Stimulated activated naive B cell treated with anti-CD40 and anti-IgM and Interleukin-4, amounts not matched to agents 10 μg/mL and 1 μg/mL and 100 μg/mL, for 72 hours (primary cell): ENCODE measurements at places on chromosomes 16 and 17.

- H3K27ac ChIP-seq, result no peak overlapping the region
- H3K4me3 ChIP-seq, result no peak overlapping the region
- H3K36me3 ChIP-seq, result no peaks in the 10 kb centered on the region
- no peak for DNase-seq
- peaks cover 23% of the 10 kb centered on the region for H3K4me1 ChIP-seq
Observed at GRCh38 chr17:74272731-74273201, 1.3 kb upstream of the DNAI2 start.

- peaks cover 22% of the 10 kb centered on the region for H3K4me1 ChIP-seq
- DNase-seq, result no peak
- peak overlapping the region; percentile 93 for H3K4me3 ChIP-seq
- peaks cover 10% of the 10 kb centered on the region for H3K36me3 ChIP-seq
- peak overlapping the region; percentile 98 for H3K27ac ChIP-seq
Observed at GRCh38 chr17:82105417-82105881, 7.4 kb upstream of the FASN start.

- H3K27ac ChIP-seq, result peak overlapping the region; percentile 98
- peaks cover 10% of the 10 kb centered on the region for H3K36me3 ChIP-seq
- peak overlapping the region; percentile 88 for H3K4me3 ChIP-seq
- DNase-seq, result peak; percentile 81
Observed at GRCh38 chr16:69563605-69564580, 1.9 kb upstream of the NFAT5 start.

- DNase-seq, result no peak
- H3K27me3 ChIP-seq, result no peaks in the 10 kb centered on the region
- H3K36me3 ChIP-seq, result peaks cover 6% of the 10 kb centered on the region
- peaks cover 27% of the 10 kb centered on the region for H3K4me1 ChIP-seq
Observed at GRCh38 chr16:3720418-3720817, 3.1 kb upstream of the TRAP1 start.

DNA sequence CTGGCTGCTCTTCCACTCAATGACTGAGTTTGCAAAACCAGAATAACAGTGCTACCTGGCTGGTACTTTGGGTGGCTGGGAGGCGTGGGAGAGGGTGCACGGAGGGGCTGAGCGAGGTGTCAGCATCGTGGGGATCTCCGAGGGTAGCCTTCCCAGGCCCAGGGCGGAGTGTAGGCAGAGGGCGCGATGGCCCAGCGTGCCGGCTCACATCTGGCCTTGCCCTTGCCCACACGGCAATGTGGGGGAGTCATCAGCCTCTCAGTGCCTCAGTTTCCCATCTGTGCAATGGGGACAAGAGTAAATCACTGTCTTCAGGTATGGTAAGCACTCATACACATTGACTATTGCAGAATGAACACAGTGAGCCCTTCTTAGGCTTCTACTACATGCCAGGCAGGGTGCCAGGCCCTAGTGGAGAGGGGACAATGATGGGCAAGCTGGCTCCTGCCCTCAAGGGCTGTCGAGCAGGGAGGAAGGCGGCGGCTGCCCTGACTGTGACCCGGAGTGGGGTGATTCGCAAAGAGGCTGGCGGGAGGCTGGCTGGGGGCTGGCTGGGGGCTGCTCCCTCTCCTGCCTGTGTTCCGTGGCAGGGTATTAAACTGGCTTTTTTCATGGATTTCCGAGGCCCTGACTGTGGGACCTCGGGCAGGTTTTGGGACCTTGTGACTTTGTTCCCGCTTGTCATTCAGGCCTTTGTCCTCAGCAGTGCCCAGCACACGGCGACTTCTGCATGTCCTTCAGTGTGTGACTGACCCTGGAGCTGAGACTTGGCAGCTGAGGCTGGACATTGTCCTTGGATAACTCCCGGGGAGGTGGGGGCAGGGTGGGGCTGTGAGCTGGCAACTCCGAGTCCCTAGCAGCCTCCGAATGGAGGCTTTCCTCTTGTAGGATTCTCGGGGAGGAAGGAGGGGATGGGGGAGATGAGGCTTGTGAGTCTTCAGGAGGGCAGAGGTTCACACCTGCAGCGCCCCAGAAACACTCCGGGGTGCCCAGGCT is 243.1 kb downstream of the SEC14L1 start:
- no peaks in the 10 kb centered on the region for H3K27me3 ChIP-seq
- DNase-seq, result no peak
- no peaks in the 10 kb centered on the region for H3K36me3 ChIP-seq
- H3K27ac ChIP-seq, result peak overlapping the region; percentile 47
- H3K4me1 ChIP-seq, result peaks cover 49% of the 10 kb centered on the region

GRCh38 chr17:77436481-77436880 is 295.7 kb downstream of the SEC14L1 start:
- no peak overlapping the region for H3K4me3 ChIP-seq
- peak overlapping the region; percentile 59 for H3K27ac ChIP-seq
- no peak for DNase-seq

GRCh38 chr17:32445074-32445415 is 735 bp downstream of the PSMD11 start:
- peak overlapping the region; percentile 91 for H3K4me3 ChIP-seq
- peaks cover 16% of the 10 kb centered on the region for H3K4me1 ChIP-seq
- H3K27ac ChIP-seq, result peak overlapping the region; percentile 95
- no peak for DNase-seq
- H3K27me3 ChIP-seq, result peaks cover 6% of the 10 kb centered on the region

DNA sequence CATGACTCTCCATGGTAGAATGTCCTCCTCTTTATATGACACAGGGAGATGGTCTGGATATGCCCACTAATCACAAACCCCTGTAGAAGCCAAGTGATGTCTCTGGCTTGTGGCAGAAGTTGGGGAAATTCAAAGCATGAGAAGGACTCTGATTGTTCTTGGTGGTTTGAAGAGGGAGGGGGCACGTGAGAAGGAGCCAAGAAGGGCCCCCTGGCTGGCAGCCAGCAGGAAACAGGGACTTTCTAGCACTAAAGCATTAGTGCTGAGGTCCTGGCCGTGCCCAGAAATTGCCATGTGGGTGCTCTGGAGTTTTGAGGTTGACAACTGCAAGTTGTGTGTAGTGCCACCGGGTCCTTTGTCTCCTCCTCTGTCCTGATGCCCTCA is 199.9 kb downstream of the LGALS9B start:
- H3K4me1 ChIP-seq, result peaks cover 3% of the 10 kb centered on the region
- no peaks in the 10 kb centered on the region for H3K27me3 ChIP-seq
- DNase-seq, result no peak
- no peak overlapping the region for H3K27ac ChIP-seq
- H3K4me3 ChIP-seq, result no peak overlapping the region

- no peak overlapping the region for H3K4me3 ChIP-seq
- no peaks in the 10 kb centered on the region for H3K27me3 ChIP-seq
- no peak for DNase-seq
- no peak overlapping the region for H3K27ac ChIP-seq
Observed at GRCh38 chr17:49364119-49364518, 2.1 kb upstream of the ZNF652 start.

DNA sequence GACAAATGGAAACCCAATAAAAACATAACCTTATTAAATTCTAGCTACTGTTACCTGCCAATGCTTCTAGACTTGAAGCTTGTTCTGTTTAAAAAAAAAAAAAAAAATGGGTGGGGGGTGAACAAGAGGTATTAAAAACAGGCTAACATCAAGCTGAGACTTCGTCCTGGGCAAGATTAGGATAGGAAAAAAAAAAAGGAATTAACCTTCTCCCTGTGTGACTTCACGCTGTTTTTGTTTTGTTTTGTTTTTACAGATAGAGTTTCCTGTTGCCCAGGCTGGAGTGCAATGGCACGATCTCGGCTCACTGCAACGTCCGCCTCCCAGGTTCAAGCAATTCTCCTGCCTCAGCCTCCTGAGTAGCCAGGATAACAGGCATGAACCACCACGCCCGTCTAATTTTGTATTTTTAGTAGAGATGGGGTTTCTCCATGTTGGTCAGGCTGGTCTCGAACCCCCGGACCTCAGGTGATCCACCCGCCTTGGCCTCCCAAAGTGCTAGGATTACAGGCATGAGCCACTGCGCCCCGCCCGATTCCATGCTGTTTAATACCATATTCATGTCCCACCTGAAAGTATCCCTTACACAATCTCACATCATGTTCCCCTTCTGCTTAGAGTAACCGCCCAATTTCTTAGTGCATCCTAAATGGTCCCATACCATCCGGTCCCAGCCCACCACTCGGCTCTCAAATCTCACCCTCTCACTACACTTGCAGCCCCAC is 2.2 kb downstream of the USP31 start:
- peaks cover 5% of the 10 kb centered on the region for H3K36me3 ChIP-seq
- H3K4me3 ChIP-seq, result no peak overlapping the region
- peaks cover 22% of the 10 kb centered on the region for H3K4me1 ChIP-seq
- H3K27ac ChIP-seq, result no peak overlapping the region

- peaks cover 14% of the 10 kb centered on the region for H3K4me1 ChIP-seq
- H3K4me3 ChIP-seq, result no peak overlapping the region
- no peaks in the 10 kb centered on the region for H3K36me3 ChIP-seq
- H3K27ac ChIP-seq, result no peak overlapping the region
- DNase-seq, result no peak
Observed at GRCh38 chr17:14011740-14012405, 57.4 kb upstream of the COX10 start.
